ENCODE measurements at places on chromosomes 5 and 9. TPM values are rescaled to one million over a fixed set of nuclear protein-coding genes. Genes with fewer than 3 reads are reported as not detected.

The RNF224 gene
- total RNA-seq = 0.29 TPM

The ANKRD20A1 gene
- total RNA-seq = 2.9 TPM

The CCDC171 gene
- 4.8 TPM for total RNA-seq

The ARL14EPL gene
- not detected for total RNA-seq

DNA sequence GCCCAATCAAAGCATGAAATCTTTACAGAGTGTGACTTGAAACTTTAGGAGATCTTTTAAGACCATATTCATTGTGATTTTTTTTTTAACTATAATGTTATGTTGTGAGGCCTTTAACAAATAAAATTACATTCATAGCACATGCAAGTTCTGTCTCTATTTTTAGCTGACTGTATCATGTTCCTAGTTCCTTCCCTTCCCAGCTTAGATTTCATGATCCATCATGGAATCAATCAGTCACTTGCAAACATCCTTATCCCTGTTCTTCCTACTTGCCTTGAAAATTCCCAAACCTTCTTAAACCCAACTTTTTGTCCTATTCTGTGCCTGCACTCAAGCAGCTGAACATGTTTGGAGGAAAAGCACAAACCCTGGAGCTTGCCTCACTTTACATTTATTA is 141.8 kb downstream of the DMXL1 start:
- no peak overlapping the region for H3K27ac ChIP-seq
- H3K4me3 ChIP-seq = no peak overlapping the region
- no peak for DNase-seq
- no peaks in the 10 kb centered on the region for H3K36me3 ChIP-seq
- H3K4me1 ChIP-seq = no peaks in the 10 kb centered on the region
- H3K27me3 ChIP-seq = no peaks in the 10 kb centered on the region

- no peaks in the 10 kb centered on the region for H3K36me3 ChIP-seq
- no peak overlapping the region for H3K4me3 ChIP-seq
- DNase-seq = no peak
- no peaks in the 10 kb centered on the region for H3K27me3 ChIP-seq
- no peaks in the 10 kb centered on the region for H3K4me1 ChIP-seq
Observed at GRCh38 chr5:58800861-58801540, 218.1 kb downstream of the RAB3C start.

DNA sequence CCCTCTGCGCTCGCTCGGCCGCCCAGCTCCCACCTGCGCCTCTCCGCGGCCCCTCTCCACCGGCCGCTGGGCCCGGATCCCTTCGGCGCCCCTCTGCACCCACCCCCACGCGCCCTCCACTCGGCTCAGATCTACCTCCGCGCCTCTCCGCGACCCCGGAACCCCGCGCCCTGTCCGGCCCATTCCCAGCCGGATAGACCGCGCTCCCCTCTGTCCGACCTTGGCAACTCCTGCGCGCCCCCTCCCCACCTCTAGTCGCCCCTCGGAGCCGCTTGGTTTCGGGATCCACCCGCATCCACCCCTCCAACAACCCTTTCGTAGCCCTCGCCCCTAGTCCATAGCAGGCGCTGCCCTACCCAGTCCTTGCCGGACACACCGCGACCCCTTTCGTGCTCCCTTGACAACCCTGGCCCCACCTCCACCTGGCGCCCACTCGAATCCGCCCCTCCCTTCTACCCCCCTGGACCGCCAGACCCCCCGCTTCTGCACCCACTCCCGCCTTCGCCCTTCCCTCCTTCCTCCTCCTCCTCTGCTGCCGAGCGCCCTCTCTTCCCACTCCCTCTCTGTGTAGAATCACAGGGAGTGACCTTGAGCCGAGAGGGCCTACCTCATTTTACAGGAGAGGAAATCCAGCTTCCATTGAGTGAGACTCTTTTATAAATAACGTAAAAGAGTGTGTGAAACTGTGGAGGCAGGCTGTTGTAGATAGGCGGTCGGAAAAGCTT is 525 bp upstream of the AK3 start:
- H3K4me1 ChIP-seq = no peaks in the 10 kb centered on the region
- no peaks in the 10 kb centered on the region for H3K27me3 ChIP-seq
- H3K36me3 ChIP-seq = no peaks in the 10 kb centered on the region
- no peak for DNase-seq
- peak overlapping the region; percentile 94 for H3K27ac ChIP-seq

DNA sequence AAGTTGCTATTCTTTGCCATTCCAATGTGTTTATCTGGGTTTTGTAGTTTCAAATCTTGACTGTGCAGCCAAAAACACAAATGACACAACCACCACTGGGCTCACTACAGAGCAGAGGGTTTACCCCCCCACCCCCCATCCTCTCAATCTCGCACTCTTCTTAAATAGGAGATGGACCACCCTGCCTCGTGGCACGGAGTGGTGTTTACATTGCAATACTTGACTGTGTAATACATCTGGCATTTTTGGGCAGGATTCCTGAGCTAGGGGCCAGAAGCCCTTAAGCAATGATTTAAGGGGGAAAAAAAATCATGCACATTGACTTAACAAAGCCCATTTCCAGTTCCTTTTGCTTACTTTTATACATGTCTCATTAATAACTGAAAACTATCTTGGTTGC is 19.0 kb downstream of the PTCH1 start:
- H3K27ac ChIP-seq = no peak overlapping the region
- no peaks in the 10 kb centered on the region for H3K4me1 ChIP-seq
- H3K4me3 ChIP-seq = no peak overlapping the region
- DNase-seq = no peak

DNA sequence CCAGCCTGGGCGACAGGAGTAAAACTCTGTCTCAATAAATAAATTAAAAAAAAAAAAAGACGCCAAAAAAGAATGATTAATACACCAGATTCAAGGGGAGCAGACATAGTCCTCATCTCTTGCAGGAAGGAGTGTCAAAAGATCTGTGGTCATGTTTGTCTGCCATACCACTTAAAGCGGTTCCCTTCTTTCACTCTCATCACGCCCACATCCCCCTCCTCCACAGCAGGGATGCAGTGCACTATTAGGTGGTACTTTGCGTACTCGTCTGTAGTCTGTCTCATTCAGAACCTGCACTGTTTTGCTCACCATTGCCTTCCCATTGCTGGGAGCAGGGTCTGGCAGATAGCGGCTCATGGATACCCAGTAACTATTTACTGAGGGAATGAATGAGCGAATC is 11.2 kb downstream of the CDHR2 start:
- H3K4me1 ChIP-seq = no peaks in the 10 kb centered on the region
- H3K36me3 ChIP-seq = no peaks in the 10 kb centered on the region
- no peaks in the 10 kb centered on the region for H3K27me3 ChIP-seq
- no peak overlapping the region for H3K4me3 ChIP-seq
- DNase-seq = no peak

DNA sequence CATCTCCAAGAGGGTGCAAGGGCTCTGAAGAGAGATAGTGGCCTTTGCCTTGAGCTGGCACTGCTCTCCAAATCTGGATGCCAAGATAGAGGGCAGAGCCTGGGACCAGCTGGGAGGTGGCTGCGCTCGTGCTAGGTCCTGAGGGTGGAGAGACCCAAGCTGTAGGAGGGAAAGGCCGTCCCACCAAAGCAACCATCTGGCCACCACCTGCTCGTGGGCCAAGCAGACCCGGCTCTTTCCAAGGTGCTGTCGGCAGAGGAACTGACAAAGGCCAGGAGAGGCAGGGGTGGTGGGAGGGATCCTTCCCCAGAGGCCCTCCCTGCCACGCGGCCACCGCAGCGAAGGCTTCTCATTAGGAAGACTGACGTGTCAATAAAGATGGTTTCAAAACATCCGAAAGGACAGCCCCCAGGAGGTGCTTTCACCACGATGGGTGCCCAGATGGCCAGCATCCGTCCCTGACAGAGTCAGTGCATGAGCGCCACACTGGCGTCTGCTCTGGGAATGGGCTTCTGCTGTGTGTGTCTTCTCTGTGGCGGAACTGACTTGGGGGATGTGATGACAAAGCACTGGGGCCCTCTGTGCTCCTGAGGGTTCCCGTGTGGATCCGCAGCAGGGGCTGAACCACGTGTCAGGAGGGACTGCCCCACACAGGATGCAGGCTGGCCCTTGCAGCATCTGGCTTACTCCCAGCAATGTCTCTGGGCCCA is 213.5 kb downstream of the FANCC start:
- H3K4me3 ChIP-seq = no peak overlapping the region
- H3K27me3 ChIP-seq = no peaks in the 10 kb centered on the region
- H3K36me3 ChIP-seq = no peaks in the 10 kb centered on the region
- no peaks in the 10 kb centered on the region for H3K4me1 ChIP-seq
- no peak for DNase-seq

DNA sequence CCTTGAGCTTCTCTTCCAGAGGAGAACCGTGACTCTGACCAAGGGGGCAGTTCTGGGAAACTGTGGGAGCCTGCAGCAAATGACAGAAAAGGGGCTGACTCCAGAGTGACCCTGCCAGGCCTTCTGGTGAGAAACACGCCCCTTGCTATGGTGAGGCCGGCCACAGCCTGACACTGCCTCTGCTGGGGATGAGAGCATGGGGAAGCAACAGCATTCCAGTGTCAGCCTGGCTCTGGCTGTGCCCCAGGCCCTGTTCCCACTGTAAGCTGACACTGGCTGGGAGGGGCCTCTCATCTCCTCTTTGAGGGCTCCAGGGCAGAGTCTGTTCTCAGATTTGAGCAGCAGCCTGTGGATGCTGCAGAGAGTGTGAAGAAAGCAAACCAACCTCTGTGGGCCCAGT is 180.0 kb upstream of the IL12B start:
- no peak overlapping the region for H3K4me3 ChIP-seq
- no peaks in the 10 kb centered on the region for H3K4me1 ChIP-seq
- no peaks in the 10 kb centered on the region for H3K36me3 ChIP-seq
- H3K27ac ChIP-seq = no peak overlapping the region
- peak; percentile 68 for DNase-seq
